Stimulated activated CD4-positive, alpha-beta T cell treated with anti-CD3 and anti-CD28 coated beads, TNF-alpha, amount 100 ng/mL, for 4 hours (primary cell): ENCODE measurements at places on chromosomes 2 and 18.

GRCh38 chr2:239905884-239906654, 119.1 kb downstream of the NDUFA10 start:
- DNase-seq, result no peak

- no peak for DNase-seq
Observed at GRCh38 chr2:127576433-127577207, 41.1 kb downstream of the MYO7B start.

- no peak for DNase-seq
Observed at GRCh38 chr2:38013158-38013752, 62.7 kb downstream of the CYP1B1 start.

- DNase-seq, result no peak
Observed at GRCh38 chr2:381941-382727, 94.2 kb upstream of the ALKAL2 start.

DNA sequence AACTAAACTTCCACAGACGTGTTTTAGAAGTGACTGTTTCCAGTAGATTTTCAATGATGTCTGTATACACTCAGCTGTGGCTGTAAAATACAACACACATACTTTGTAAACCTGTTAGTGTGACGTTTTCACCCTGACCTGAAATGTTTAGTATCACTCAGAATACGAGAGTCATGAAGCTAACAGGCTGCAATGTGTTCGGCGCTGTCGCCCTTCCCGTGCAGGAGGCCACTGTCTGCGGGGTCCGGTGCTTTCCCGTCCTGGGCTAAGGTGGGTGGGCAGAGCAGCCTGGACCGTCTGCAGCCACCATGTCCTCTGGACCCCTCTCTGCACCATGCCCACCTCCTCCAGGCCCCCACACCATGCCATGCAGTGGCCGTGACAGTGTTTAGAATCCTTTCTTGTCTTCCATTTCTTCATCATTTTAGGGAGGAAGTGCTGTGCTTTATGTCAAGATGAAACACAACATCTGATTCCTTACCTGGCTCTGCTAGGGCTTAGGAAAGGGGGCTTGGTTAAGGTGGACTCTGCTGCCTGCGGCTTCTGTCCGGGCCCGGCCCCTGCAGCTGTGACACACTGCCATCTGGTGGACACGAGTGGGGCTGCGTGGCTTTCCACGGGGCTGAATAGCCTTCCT, 53.8 kb upstream of the RBM44 start:
- DNase-seq, result peak; percentile 62

DNA sequence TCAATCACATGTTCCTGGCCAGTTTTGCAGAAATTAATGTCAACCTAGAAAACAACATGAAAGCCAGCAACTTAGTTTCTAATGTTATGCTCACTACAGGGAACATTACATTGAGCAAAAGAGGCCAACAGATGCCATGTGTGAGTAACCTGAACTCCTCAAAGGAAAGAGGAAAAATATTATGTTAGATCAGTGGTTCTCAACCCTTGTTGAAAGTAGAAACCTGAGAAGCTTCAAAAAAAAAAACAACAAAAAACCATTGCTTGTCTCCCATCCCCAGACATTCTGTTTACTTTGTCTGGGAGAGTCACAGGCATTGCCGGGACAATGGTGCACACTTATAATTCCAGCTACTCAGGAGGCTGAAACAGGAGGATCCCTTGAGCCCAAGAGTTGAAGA, 57.7 kb downstream of the METTL4 start:
- no peak for DNase-seq

- no peak for DNase-seq
Observed at GRCh38 chr2:230156782-230157699, 62.7 kb downstream of the SP110 start.

- no peak for DNase-seq
Observed at GRCh38 chr2:45860136-45861121, 209.0 kb downstream of the PRKCE start.

GRCh38 chr2:219496825-219497494, 1.7 kb upstream of the GMPPA start:
- no peak for DNase-seq

- no peak for DNase-seq
Observed at GRCh38 chr2:239689410-239689809, 288.6 kb upstream of the HDAC4 start.

- no peak for DNase-seq
Observed at GRCh38 chr2:199716807-199717586, 134.0 kb downstream of the FTCDNL1 start.

DNA sequence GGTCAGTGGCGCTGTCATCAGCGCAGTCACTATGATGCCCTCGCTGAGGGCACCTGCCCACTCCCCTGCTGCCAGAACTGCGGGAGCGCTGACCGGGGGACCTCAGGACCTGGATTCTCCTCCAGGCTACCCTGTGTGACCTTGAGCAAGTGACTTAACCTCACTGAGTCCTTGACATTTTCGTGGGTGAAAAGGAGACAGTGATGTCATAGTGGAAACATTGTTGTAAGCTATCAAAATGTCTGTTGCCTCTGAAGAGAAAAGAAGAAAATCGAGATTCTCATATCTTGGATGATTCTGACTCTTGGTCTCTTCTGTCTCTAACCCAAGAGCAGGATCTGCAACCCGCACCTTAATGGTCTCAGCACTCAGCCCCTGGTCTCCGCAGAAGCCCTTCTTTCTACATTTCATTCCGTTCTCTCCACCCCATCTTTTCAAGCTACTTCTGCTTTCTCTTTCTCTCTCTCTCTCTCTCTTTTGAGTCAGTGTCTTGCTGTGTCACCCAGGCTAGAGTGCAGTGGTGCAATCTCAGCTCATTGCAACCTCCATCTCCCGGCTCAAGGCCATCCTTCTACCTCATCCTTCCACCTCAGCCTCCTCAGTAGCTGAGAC, 978 bp upstream of the TUBA4A start:
- no peak for DNase-seq

GRCh38 chr18:55322178-55322735, 265.7 kb downstream of the TCF4 start:
- no peak for DNase-seq

- DNase-seq, result no peak
Observed at GRCh38 chr2:127428815-127429109, 10.5 kb downstream of the PROC start.

- no peak for DNase-seq
Observed at GRCh38 chr2:45008296-45009129, 739 bp downstream of the SIX2 start.

- DNase-seq, result no peak
Observed at GRCh38 chr2:231334981-231335380, 60.5 kb upstream of the B3GNT7 start.

- DNase-seq, result no peak
Observed at GRCh38 chr2:52500561-52500960, 1267.0 kb upstream of the CHAC2 start.

- no peak for DNase-seq
Observed at GRCh38 chr2:163610817-163611556, 124.8 kb downstream of the FIGN start.

GRCh38 chr2:216596980-216597509, 36.2 kb upstream of the IGFBP2 start:
- DNase-seq, result no peak

- DNase-seq, result no peak
Observed at GRCh38 chr2:106139238-106139935, 54.7 kb downstream of the UXS1 start.

GRCh38 chr2:148533685-148534084, 110.9 kb upstream of the EPC2 start:
- DNase-seq, result no peak

- DNase-seq, result no peak
Observed at GRCh38 chr2:233463586-233463985, 103.0 kb downstream of the USP40 start.

DNA sequence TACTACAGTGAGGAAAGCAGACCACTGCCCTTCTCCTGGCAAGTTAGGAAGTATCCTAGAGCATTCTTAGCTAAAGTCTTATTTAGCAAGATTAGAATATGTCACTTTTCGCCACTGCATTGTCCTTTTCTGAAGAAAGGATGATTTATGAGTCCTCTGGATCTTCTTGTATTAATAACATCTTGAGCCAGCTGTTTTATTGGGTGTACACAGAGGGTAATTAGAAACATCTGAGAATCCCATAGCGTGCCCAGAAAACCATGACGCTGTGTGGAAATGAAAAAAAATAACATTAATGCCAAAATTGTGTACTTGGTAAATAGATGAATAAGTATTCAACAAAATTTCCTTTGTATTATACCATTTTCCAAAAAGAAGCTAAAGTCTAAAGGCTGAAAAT, 198.7 kb downstream of the LTBP1 start:
- no peak for DNase-seq

GRCh38 chr2:188506843-188507242, 215.2 kb downstream of the GULP1 start:
- DNase-seq, result no peak

- DNase-seq, result no peak
Observed at GRCh38 chr18:9495916-9496705, 20.8 kb downstream of the RALBP1 start.

DNA sequence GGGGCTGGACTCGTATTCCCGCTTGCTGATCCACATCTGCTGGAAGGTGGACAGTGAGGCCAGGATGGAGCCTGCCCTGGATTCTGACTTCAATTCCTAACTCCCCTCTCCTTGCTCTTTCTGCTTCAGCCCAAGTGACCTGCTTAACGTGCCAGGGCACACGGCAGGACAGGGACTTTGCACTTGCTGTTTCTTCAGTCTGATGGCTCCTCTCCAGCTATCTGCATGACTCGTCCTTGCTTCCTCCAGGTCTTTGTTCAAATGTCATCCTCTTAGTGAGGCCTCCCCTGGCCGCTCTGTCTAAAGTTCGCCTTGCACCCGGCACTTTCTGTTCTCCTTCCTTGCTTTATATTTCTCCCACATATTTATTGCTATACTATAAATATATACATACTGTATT, 357.6 kb downstream of the MTX2 start:
- no peak for DNase-seq

- no peak for DNase-seq
Observed at GRCh38 chr2:98324181-98324580, 22.1 kb upstream of the CNGA3 start.

GRCh38 chr18:25100418-25100817, 251.5 kb downstream of the ZNF521 start:
- no peak for DNase-seq

- DNase-seq, result no peak
Observed at GRCh38 chr2:161388146-161388779, 27.8 kb upstream of the TBR1 start.

GRCh38 chr2:12921321-12921720, 204.6 kb downstream of the TRIB2 start:
- DNase-seq, result no peak

DNA sequence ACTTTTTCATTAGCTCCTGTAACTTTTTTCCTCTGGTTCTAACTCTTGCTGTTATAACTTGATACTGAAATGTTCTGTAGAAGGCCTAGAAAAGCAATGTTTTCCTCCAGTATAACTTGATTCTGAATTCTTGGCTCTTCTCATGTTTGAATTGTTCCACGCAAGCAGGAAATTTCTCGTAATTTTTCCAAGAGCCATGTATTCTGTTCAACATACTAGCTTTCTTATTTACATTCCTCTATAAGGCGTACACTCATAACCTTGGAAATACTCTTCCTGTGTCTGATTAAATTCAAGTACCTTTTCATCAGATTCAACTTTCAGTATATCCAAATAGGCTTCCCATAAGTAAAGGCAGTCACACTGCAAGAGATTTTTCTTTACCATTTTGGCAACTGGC, 109.1 kb downstream of the SMAD2 start:
- no peak for DNase-seq

- DNase-seq, result no peak
Observed at GRCh38 chr2:85303780-85304531, 23.8 kb downstream of the TGOLN2 start.

GRCh38 chr2:204064119-204064518, 127.6 kb downstream of the ICOS start:
- no peak for DNase-seq

DNA sequence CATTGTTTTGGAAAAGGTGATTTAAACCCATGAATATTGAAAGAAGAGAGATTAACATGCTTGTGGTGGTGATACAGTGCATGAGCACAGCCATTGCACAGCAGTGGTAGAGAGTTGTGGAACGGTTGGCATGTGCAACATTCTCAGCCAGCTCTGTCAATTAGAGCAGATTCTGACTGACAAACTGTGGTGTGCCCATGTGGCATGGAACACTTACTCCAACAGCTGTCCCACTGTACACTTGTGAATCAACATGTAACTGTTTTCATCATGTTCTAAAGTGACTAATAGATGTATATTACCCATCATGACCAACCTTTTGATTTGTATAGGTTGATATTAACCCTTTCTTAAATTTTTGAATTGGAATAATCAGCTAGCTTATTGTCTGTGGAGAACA, 55.6 kb downstream of the PKP4 start:
- no peak for DNase-seq

GRCh38 chr2:239813261-239814115, 211.7 kb downstream of the NDUFA10 start:
- DNase-seq, result no peak
